Stimulated activated CD4-positive, alpha-beta T cell treated with anti-CD3 and anti-CD28 coated beads, Interleukin-2, amount 100 ng/mL, for 4 hours (primary cell): ENCODE measurements at places on chromosomes 4 and X.

DNA sequence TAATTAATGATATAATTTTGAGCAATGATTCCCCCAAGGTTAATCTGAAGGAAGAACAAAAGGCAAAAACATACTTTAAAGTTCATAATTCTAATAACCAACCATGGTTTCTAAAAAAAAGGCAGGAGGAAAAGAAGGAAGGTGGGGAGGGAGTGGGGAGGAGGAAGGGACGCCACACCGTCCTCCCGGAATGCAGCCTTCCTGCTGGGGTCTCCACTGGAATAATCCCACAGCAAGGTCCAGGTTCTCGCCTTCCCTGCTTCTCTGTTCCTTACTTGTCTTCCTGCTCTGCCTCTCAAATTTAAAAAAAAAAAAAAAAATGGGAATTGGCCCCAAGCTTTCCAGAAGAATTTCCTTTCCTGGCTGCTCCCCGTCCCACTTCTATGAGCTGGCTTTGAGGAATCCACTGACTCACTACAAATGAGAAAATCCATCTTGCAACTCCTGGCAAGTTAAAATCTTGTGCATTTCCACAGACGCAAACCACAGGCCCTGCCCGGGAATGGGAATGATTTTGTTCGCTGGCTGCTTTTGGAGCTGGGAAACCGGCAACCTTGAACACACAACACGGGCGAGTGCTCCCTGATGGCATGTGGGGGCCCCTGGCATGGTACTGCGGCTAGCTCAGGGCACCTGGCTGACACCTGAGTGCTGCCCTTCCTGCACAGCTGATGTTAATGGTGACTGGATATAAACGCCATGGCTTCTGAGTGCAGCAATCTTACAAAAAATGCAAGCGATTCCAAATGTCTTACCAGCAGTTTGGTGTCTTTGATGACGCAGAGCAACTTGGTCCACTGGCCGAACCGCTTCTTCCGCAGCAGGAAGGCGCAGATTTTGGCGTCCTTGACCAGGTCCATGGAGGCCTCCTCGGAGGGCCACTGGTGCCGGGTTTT lies 97.0 kb downstream of the AFAP1 start:
- DNase-seq, result no peak

- peak; percentile 16 for DNase-seq
Observed at GRCh38 chrX:12814420-12814819, 23.2 kb downstream of the PRPS2 start.

DNA sequence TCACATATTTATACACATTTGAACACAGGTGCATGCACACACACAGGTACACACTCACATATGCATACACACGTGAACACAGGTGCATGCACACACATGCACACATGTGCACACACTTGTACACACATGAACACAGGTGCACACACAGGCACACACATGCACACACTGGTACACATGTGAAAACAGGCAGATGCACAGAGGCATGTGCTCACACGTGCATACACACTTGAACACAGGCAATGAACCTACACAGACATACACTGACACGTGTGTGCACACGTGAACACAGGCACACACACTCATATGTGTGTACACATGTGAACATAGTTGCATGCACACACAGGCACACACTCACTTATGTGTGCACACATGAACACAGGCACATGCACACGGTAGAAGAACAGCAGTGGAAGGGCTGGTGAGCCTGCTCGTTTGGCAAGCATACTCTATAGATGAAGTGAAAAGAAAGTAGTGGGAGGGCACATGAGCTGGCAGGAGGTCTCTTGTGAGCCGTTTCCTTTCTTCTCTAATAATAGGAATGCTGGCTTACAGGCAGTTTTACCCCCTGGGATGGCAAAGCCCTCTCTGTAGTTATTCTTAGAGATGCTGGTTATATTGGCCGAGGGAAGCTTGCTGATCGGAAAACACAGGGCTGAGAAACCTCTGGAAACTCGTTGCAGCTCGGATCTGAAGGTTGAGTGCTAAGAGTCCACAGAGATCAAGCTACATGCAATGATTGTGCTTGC lies 279.6 kb upstream of the CLNK start:
- no peak for DNase-seq

DNA sequence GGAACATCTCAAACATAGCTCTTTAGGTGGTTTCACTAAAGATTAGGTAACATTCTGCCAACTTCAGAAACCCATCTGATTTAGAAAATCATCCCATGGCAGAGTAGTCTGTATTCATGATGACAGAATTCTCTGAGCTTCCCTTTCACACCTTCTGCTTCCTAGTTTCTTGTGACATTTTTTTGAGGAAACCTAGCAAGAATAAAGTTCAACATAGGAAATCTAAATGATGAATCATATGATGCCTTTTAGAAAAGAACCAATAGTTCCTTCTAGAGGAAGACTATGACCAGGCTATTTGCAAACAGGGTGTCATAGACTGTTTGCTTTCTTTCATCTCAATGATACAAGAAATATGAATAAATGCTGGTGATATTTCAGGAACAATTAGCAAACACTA lies 49.8 kb upstream of the CAMK2D start:
- no peak for DNase-seq

GRCh38 chr4:70901607-70901983 lies 574 bp upstream of the MOB1B start:
- DNase-seq, result no peak

- DNase-seq, result no peak
Observed at GRCh38 chrX:101407167-101407747, 468 bp downstream of the GLA start.

GRCh38 chrX:69236641-69237040 lies 71.4 kb upstream of the PJA1 start:
- no peak for DNase-seq

- no peak for DNase-seq
Observed at GRCh38 chr4:151887031-151887815, 126.4 kb upstream of the GATB start.

- DNase-seq, result no peak
Observed at GRCh38 chrX:71052721-71053120, 15.4 kb downstream of the SNX12 start.

DNA sequence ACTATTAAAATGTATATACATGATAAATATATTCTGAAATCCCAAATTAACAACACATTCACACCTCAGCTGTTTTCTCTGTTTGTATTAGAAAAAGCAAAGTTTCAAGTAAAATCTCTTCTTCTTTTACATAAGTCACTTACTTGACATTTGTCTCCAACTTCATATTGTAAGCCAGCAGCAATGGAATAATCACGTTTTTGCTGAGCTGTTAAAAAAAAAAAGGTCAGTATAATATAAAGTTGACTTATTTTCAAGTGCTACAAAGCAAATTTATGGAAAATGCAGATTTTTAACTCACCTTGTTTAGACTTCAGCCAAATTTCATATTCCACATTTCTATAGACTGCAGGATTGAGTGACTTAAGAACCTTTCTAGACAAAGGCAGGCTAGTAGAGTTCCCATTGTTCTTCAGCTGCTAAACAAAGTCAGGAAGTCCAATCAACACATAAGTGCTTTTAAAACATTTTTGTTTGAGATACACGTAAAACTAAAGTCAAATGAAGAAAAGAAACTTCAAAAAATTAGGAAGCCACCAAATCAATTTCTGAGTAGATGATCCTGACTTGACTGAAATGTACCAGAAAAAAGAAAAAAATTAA lies 25.0 kb downstream of the OTUD4 start:
- DNase-seq, result no peak

- no peak for DNase-seq
Observed at GRCh38 chr4:153771046-153771445, 11.2 kb upstream of the RNF175 start.

- no peak for DNase-seq
Observed at GRCh38 chr4:137076908-137077307, 455.4 kb downstream of the PCDH18 start.

GRCh38 chr4:184766446-184766845 lies 32.5 kb upstream of the CENPU start:
- no peak for DNase-seq

GRCh38 chrX:8987672-8988250 lies 46.2 kb downstream of the FAM9B start:
- DNase-seq, result no peak

DNA sequence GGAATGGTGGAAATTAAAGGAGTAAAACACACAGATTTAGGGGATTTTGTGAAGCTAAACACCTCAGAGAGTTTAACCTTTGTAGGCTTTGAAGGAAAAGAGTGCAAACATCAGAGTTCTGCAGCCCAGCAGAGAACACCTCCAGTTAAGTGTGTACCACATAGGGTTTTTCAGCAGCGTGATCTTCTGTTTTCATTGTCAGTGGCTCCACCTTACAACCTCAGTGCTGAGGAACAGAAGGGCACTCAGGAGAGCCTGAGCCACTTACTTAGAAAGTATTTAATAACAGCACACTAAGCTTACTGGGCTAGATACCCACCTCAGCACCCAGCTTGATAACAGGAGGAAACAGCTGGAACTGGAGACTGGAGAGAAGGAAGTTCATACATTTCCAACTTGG lies 2.0 kb upstream of the FBXW7 start:
- no peak for DNase-seq

DNA sequence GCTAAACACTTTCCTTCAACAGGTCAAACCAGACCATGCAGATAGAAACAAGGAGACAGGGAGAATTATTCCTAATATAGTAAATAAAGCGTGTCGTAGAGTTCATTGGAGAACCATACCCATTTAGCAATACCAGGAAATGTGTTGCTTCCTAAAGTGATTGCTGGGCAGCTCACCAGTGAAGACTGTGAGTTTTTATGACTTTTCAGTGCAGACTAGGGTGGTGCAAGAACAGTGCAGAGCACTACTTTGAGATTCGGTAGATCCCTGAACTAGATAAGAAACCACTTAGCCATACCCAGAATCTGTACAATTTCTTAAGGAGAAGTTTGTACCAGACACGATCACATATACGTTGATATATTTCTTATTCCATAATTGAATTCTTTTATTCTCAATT lies 87.4 kb downstream of the EMCN start:
- no peak for DNase-seq

DNA sequence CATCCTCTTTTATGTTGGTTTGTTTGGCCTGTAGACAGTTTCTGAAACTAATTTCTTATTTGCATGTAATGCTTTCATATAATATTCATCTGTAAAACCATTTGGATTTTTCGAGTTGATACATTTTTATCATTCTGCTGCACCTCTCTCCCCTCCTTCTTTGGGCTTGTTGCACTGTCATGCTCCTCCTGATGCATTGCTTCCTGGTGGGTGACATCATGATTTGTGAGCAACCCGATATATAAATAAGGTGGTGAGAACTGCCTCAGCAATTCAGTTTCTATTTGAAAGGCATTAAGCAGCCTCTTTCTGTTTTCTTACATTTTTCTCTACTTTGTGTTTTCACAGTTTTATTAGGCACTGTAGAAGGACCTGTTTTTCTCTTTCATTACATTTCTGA lies 515.7 kb downstream of the RPA4 start:
- DNase-seq, result no peak

- no peak for DNase-seq
Observed at GRCh38 chrX:45622538-45622937, 421.9 kb upstream of the DIPK2B start.

GRCh38 chr4:7908668-7909067 lies 31.0 kb downstream of the AFAP1 start:
- no peak for DNase-seq

DNA sequence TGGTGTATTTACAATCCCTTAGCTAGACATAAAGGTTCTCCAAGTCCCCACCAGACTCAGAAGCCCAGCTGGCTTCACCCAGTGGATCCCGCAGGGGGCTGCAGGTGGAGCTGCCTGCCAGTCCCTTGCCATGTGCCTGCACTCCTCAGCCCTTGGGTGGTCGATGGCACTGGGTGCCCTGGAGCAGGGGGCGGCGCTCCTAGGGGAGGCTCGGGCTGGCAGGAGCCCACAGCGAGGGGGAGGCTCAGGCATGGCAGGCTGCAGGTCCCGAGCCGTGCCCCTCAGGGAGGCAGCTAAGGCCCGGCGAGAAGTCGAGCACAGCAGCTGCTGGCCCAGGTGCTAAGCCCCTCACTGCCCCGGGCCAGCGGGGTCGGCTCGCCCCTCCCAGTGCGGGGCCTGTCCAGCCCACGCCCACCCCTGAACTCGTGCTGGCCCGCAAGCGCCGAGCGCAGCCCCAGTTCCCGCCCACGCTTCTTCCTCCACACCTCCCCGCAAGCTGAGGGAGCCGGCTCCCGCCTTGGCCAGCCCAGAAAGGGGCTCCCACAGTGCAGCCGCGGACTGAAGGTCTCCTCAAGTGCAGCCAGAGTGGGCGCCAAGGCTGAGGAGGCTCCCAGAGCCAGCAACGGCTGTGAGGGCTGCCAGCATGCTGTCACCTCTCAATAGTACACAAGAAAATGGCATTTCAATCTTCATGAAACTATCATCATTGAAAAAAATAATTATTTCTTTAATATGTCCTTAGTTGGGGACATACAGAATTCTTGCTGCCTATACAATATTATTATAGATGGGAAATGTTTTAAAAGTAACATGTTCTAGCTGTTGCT lies 189.1 kb downstream of the SLC7A11 start:
- no peak for DNase-seq

GRCh38 chrX:1336331-1336943 lies at the start of gene IL3RA:
Gene IL3RA, plus strand, starts transcription at chrX:1336785. Its CDS starts 4,981 bp downstream, at chrX:1341766.
- DNase-seq, result no peak

DNA sequence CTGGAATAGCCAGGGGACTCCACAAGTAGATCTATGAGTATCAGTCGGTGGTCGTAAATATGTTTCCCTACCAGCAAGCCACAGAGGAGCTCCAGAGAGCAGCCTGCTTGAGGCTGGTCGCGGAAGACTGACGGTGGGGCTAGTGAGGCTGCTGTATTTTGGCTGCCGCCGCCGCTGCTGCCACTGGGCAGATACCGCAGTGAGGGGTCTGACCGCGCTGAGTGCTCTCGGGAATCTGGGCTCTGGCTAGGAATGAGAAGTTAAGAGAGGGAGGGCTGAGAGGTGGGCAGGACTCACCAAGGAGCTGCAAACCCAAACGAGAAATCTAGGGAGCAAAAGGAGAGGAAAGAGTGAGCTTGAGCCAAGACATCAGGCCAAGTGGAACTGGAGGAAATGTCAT lies at the start of gene EXOC1L:
Gene EXOC1L (plus strand): TSS at position 157 of the 400 bp plus-strand sequence. CDS start 237 bp downstream, at position 394.
- no peak for DNase-seq

DNA sequence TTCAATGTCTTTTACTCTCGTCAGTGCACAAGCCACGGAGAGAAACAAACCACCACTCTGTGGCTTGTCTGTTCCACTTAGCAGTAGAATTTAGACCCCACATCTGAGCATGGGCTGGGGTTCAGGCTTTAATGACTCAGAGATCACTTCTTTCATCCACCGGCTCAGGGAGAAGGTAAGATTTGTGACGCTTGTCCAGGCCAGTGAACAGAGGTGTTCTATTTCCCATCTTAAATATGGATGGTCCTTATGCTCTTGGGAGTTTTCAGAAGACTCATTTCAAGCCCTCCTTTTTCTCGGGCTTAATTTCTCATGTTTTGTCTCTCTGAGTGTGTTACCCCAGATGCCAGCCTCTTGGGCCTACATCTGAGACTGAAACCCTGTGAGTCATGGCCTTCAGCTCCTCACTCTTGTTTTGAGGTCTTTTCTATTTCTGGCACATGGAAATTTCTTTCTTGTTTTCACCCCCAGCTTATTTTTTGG lies 127.4 kb upstream of the SFRP2 start:
- no peak for DNase-seq
